ENCODE measurements at places on chromosomes 7 and 10.

- DNase-seq = peak; percentile 48
Observed at GRCh38 chr7:99514050-99514449, 9.6 kb downstream of the ZKSCAN5 start.

GRCh38 chr10:22010973-22011408 is 7.5 kb upstream of the DNAJC1 start:
- DNase-seq = peak; percentile 19

DNA sequence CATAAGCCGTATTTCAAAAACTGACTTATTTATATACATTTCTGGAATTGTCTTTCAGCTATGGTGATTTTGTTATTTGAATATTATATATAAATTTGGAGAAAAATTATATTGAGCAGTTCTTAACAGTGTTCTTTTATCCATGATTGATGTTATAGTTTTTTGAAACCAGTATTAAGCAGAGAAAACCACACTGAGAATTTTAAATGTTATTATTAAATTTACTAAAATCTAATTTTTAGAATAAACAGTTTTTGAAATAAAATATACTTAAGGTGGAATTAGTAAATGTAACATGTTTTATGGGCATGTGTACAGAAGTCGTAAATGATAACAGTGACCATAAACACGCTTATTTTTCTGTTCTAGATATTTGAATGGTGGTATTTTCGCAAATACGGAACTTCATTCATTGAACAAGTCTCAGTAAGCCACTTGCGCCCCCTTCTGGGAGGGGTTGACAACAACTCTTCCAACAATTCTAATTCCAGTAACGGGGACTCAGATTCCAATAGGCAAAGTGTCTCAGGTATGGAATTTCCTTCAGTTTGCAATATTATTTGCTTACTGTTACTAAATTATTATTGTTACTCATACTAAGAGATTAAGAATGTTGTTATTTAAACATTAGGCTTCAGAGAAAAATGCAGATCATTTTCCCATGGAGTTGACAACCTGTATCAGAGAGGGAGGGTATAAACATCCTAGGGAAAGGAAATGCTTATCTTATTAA is 166.1 kb downstream of the ST7 start:
- DNase-seq = peak; percentile 77

- DNase-seq = no peak
Observed at GRCh38 chr7:28592861-28593260, 180.5 kb downstream of the CREB5 start.

DNA sequence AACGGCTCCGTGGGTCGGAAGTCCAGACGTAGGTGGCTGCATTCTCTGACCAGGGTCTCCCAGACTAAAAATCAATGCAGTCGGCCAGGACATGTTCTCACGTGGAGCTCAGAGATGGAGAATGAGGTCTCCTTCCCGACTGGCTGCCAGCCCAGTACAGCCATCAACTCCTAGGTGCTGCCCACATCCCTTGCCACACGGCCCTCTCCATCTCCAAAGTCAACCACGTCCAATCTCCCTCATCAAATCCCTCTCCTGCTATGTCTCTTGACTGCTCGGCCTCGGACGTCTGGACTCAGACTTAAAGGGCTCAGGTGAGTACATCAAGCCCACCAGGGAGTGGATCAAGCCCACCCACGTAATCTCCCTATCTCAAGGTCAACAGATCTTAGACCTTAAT is 6.9 kb downstream of the MAD1L1 start:
- no peak for DNase-seq

DNA sequence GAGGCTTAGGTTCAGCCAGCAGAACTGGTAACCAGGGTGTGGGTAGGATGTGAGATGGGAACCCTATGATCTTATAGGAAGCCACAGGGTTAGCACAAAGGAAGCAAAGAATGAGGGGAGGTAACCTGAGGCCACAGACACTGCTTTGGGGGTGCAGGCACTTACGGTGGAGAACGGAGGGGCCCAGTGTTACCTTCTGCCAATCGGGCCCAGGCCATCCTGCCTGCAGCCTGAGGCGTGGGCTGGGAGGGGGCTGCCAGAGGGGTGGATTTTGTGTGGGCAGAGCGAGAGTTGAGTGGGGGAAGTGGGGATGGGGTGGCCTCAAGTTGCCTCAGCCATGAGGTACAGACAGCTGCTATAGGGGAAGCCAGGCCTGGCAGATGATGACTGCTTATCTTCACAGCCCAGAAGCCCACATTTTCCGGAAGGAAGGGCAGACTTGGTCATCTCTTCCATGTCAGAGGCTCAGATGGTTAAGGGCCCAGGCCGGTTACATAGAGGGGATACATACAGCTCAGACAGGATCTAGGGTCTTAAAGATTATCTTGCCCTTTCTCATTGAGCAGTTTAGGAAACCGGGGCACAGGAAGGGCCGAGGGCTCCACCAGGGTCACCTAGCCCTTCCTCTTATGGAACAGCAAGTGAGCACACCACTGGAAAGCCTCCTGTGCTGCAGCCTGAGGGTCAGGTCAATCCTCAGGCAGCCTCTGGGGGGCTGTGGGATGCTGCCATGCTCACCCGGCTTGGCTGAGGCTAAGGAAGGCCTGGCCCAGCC is 24.4 kb upstream of the VSIR start:
- DNase-seq = no peak

- no peak for DNase-seq
Observed at GRCh38 chr10:43853369-43853768, 204.7 kb upstream of the ZNF32 start.

DNA sequence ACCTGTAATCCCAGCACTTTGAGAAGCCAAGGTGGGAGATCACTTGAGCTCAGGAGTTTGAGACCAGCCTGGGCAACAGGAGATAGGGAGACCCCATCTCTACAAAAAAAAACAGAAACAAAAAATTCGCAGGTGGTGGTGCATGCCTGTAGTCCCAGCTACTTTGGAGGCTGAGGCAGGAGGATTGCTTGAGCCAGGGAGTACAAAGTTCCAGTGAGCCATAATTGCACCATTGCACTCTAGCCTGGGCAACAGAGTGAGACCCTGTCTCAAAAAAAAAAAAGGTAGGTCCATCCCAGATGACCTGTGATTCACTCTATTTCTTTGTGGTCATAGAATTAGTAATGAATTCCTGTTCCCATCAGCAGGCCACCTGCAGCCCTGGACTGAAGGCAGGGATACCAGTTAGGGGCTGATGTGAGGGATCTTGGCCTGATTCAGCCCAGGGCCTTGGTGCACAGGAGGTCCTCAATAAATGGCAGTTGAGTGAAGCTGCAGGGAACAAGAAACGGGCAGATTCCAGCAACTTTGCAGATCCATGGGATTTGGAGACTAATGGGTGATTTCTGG is at the start of gene MYH16:
Gene MYH16, plus strand, starts transcription at position 364 of the 570 bp plus-strand sequence.
- DNase-seq = no peak

DNA sequence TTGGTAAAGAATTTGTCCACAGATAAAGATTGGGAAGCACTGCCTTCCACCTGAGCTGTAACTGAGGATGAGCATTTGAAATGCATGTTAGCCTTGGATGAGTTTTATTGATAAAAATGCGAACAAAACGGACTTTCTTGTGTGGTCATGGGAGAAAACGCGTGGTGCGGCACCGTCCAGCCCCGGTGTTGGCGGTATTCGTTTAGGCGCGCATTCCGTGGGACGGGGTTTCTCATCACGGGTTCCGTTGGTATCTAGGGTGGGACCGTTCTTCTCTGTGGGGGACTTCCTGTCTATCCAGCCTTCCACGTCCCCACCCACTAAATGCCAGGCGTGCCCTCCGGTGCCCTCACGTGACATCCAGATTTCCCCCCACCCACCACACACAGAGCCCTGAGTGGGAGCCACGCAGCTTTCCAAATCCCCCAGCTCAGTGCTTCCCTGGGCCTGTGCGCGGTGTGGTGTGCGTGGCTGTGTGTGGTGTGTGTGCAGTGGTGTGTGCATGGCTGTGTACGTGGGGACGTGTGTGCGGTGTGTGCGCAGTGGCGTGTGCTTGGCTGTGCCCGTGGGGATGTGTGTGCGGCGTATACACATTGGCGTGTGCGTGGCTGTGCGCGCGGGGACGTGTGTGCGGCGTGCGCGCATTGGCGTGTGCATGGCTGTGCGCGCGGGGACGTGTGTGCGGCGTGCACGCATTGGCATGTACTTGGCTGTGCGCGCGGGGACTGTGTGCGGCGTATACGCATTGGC is 18.1 kb downstream of the IQCE start:
- no peak for DNase-seq

GRCh38 chr7:27860800-27861199 is 120.8 kb downstream of the TAX1BP1 start:
- no peak for DNase-seq

- no peak for DNase-seq
Observed at GRCh38 chr7:10875080-10875479, 98.6 kb upstream of the PHF14 start.

- DNase-seq = peak; percentile 49
Observed at GRCh38 chr7:27129729-27130539, 623 bp downstream of the HOXA4 start.

DNA sequence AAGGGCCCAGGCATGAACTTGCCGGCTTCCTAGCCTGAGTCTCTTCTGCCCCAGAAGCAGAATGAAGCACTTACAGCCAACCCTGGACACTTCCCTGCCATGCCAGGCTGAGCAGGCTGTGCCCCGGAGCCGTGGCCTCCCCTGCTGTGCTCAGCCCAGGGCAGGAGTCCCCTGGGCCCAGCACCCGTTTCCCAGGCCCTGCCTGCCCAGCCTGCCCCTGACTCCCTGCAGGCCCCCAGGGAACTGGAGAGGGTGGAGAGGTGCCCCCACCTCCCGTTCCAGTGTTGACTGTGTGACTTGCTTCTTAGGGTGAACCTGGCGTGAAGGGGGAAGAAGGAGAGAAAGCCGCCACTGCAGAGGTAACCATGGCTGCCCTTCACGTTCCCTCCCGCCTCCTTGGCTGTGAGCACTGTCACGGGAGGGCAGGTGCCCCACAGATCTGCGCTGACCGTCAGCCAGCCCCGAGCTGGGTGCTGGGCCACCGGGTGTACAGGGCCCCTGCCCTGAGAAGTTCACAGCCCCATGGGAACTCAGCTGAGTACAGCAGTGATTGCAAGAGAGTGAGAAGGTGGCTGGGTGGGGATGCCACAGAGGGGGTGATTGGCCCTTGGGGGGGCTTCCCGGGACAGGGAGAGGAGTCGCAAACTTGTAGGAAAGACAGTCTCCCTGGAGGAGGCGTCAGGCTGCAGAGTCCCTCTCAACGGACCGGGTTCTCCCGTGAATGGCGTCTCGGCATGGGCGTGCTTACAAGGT is 75.9 kb downstream of the MYL10 start:
- DNase-seq = no peak

DNA sequence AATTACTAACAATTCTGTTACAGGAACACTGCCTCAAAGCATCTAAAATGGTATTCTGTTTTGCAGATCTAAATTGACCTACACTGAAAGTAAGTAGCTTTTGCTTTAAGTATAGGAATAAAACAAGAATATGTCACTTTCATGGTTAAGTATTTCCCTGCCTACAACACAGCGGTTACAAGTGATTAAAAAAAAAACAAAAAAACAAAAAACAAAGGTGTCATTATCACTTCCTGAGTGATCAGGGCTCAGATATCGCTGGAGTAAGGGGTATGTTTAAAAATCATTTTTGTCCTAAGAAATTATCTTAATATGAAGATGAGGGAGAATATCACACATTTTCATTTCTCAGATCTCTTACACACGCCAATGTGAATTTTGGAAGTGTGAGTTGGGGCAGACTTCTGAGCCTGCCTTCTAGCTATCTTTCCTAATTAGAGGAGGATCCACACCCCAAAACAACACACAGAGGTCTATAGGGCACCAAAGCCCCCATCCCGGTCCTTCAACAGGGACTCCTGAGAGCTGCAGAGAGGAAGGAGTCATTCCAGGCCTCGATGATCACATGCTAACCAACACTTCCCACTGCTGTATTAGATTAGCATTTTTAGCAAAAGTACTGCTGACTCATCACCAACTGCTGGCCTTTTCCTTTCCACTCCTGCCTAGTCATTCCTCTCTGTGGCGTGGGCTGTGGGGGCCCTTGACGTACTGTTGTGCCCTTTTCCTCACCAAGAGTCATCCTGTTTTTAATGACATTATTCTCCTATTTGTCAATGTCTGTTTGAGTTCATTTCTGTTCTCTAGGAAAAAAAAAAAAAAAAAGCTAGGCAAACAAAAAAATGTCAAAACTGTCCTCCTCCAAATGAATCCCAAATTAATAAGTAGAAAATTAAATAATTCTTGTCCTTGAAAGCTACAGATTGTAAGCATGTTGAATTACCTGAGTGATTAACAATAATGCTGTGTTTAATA is 31.2 kb downstream of the PRTFDC1 start:
- peak; percentile 95 for DNase-seq

DNA sequence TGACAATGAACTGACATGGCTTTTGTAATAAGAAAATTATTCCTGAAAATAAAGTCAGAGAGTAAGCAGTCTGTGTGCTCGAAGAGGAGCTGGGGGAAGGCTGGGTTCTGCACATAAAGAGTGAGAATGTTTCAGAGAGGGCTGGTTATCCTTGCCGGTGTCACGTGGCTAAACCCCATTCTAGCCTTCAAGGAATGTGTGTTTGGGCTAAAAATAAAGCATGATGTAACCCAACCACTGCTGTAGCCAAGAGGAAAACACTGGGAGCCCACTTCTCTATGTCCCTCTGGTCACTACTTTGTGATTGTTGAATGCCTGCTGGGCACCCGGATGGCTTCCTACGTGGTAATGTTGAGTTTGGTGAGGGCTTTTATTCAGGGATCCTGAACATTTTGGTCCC is 23.5 kb downstream of the WDFY4 start:
- DNase-seq = peak; percentile 60

GRCh38 chr7:140669352-140669751 is 3.4 kb upstream of the ADCK2 start:
- no peak for DNase-seq

DNA sequence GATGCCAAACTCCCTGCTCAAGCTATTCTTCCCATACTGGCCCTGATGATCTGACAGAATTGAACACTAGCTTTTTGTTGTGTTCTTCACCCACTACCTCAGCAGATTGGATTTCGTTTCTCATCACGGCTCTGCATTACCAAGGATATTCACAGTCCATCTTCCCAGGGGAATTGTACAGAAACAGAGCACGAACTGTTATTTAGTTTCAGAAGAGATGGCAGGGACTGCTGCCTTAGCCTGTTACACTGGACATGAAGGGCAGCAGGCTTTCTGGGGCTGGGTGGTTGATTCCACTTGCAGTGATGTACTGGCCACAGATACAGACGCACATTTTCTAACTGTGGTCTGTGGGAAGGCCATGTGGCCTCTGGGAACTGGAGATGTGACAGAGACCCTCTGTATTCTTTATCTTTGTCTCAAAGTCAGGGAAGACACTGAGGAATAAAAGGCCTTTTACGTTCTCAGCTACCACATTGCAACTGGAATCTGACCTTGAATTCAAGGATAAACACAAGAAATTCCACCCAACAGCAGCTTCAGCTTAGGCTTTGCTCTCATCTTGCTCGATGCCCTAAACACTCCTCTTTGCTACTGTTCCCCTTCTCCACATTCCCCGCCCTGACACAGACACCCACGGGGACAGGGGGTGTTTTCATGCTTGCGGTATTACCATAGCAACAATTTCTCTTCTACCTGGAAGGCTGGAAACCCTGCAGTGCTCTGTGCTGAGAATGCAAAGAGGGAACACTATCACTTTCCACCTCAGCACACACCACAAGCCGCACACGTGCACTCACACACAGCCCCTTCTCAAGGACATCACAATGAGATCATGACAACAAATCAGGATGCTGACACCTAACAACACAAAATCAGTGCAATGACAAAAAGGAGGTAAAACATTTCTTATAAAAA is 81.7 kb downstream of the RNF216 start:
- DNase-seq = no peak

GRCh38 chr7:157976406-157976805 is 611.2 kb downstream of the PTPRN2 start:
- no peak for DNase-seq

GRCh38 chr7:1537535-1538412 is 7.3 kb downstream of the MAFK start:
- peak; percentile 99 for DNase-seq
